Ovary (tissue), 10 donors: ENCODE measurements at places on chromosomes 11 and 22. TPM values are rescaled to one million over a fixed set of nuclear protein-coding genes. Genes with fewer than 3 reads are reported as not detected.

DNA sequence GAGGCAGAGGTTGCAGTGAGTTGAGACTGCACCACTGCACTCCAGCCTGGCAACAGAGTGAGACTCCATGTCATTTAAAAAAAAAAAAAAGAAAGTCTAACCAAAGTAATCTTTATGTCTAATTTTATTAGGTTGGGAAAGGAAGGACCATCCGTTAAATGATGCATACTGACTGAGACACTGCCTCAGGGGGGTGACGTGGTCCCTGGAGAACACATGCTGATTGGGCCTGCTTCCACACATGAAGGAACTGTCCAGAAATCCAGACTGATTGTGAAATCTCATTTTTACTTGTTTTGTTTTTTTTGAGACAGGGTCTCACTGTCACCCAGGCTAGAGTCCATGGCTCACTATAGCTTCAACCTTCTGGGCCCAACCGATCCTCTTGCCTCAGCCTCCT, 5.5 kb downstream of the SF3A1 start:
- H3K4me1 ChIP-seq = peaks cover 9% of the 10 kb centered on the region
- no peak for DNase-seq
- H3K27ac ChIP-seq = no peak overlapping the region

DNA sequence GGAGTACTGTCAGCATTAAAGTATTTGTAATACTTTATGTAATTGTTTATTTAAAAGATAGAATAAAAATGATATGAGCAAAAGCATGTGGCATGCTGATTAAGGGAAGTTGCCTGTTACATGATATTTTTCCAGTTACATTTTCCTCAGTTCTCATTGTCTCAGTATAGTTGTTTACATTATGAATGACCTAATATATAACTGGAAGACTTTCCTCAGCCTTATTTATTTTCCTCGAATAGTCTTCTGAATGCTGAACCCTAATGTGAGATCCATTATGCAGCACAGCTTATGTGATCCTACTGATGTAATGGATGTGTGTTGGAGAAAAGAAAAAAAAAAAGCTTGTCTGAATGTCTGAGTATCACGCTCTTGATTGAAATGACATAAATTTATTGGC, 95.5 kb downstream of the LUZP2 start:
- no peak for DNase-seq
- H3K27ac ChIP-seq = no peak overlapping the region
- H3K27me3 ChIP-seq = no peaks in the 10 kb centered on the region
- H3K4me1 ChIP-seq = no peaks in the 10 kb centered on the region
- H3K36me3 ChIP-seq = no peaks in the 10 kb centered on the region
- H3K4me3 ChIP-seq = no peak overlapping the region

The PDGFB gene
- total RNA-seq = 5.5 TPM

The LINC01488 gene
- not detected for total RNA-seq

DNA sequence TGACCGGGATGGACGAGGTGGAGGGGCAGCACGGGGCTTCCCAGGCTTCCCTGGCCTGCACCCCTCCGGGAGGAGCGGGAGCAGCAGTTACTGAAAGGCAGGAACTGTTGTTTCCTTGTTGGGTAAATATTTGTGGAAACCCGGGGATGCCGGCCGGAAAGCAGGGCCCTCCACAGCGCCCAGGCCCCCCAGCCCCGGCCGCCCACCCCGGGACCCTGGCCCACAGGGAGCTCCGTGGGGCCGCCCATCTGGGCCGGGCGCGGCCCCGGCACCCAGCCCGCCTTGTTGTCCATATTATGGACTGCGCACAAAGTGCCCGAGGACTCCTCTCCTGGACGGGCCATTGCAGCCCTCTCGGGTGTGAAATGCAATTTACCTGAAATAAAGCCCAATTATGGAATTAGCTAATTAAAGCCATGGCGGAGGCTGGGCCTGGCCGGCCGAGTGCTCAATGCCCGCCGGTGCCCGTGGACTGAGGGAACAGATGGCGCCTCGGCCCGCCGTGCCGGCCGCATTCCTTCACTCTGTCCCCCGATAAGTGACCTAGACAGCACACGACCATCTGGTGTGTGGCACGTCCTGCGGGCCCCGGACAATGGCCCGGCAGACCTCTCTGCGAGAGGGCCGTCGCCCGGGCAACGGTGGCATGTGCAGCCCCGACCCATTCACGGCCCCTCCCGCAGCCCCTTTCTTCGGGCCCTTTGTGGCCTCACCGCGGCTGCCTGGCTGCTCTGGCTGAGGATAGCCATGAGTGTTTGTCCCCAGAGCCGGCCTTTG, 35.4 kb downstream of the CDKN1C start:
- no peaks in the 10 kb centered on the region for H3K36me3 ChIP-seq
- no peak overlapping the region for H3K4me3 ChIP-seq
- DNase-seq = no peak
- H3K27ac ChIP-seq = no peak overlapping the region
- H3K27me3 ChIP-seq = no peaks in the 10 kb centered on the region
- H3K4me1 ChIP-seq = no peaks in the 10 kb centered on the region

DNA sequence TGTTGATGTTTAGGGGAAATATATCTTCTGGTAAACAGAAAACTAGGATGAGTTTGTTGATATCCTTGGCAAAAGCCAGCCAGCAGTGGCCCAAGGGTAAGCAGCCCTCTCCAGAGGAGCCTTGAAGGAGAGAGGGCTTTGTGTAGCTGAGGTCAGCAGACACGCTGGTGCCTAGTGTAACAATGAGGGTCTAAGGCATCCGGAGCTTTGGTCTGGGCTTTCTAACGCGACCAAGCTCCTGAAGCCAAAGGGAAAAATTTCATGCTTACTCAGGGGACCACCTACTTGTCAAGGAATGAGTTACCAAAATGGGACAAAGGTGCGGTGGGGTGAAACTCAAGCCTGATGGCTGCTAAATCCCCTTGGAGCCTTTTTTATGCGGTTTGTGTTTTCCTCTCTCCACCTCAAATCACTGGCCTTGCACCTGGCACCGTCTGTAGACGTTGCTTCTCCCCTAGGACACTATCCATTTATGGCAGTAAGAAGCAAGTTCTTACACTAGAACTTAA, 134.9 kb downstream of the DBX1 start:
- no peak for DNase-seq
- H3K4me3 ChIP-seq = no peak overlapping the region
- no peaks in the 10 kb centered on the region for H3K36me3 ChIP-seq
- no peak overlapping the region for H3K27ac ChIP-seq

DNA sequence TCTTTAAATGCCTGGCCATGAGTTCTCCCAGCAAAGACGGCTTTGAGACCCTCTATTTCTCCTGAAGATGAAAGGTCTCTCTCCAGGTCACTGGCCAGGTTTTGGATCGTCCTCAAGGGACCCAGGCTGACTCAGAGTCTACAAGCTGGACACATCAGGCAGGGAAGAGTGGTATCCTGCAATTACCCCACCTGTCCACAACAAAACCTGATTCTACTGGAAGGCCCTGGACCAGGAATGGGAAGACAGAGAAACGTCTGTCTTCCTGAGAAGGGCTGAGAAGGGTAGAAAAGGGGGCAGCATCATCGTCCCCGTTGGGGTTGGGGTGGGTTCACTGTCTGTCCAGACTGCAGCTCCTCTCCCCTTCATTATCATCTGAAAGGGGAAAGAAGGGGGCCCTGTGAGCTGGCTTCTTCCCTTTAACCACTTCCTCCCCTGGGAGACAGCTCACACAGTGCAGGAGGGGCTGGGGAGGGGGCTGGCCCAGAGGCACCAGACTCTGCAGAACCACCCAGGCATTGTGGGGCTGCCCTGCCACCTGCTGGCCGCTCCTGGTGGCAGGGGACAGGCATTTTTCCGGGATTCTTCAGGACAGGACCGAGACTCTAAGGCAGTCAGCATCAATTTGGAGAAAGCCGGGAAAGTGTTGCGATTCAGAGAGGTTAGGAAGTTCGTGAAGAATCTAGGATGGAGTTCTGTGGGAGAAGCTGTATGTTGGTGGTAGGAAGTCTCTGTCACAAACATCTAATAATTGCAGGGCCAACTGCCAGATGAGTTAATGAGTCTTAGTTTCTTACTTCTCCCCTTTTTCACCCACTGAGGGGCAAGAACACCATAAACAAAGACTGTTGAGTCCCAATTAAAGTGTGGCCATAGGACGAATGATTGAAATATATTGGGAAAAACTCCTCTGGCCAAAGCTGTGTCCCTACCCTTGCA, 57.6 kb downstream of the SYN3 start:
- H3K36me3 ChIP-seq = no peaks in the 10 kb centered on the region
- H3K4me3 ChIP-seq = no peak overlapping the region
- H3K27ac ChIP-seq = no peak overlapping the region
- DNase-seq = peak; percentile 65

The TRPM5 gene
- total RNA-seq = not detected

DNA sequence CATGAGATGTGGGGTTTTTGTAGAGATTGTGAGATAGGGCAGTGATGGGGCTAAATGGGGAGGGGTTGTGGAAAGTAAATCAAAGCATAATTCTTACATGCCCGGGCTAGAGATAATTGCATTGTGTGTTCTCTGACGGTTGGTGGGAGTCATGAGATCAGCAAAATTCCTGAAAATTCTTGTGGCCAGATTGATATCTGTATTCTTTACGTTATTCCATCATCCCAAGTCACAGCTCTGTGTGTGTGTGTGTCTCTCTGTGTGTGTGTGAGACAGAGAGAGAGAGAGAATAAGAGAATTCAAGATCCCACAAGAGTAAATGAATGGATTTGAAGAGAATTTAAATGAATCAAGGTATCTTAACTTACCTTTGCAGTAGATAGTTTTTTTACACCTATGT, 138.6 kb upstream of the ARHGAP20 start:
- no peak overlapping the region for H3K4me3 ChIP-seq
- no peaks in the 10 kb centered on the region for H3K4me1 ChIP-seq
- H3K36me3 ChIP-seq = no peaks in the 10 kb centered on the region
- DNase-seq = no peak
- no peaks in the 10 kb centered on the region for H3K27me3 ChIP-seq
- no peak overlapping the region for H3K27ac ChIP-seq

The MAPK8IP2 gene
- 9.4 TPM for total RNA-seq

DNA sequence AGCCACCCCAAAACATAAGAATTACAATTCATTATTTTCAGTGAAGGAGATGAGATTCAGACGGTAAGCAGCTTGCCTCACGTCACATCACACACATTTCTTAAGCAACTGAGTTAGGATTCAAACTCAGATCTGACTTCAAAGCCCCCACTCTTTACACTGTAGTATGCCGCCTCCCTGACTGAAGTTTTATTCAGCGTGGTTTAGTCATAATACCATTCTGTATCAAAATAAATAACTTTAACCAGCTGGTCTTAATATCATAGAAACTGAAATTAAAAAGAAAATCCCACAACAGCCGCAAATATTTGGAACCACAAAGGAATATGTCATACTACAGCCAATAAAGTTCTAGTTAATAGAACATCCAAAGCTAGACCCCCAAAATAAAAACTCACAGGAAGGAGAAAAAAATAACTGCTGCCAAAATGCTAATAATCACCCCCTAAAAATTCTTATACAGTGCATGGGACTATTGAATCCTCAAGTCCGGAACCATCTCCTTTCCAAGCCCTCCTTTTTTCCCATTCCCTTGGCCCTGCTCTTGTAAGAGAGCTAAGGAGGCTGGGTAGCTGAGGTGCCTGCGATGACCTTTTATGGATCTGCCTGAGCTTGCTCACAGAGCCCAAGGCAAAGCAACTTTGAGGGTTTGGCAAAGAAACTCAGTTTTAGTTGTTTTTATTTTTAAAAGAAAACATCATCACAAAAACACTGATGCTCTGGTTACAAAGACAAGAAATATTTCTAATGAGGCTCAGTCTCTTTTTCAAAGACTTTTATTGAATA, 334.5 kb downstream of the TTC28 start:
- no peak overlapping the region for H3K4me3 ChIP-seq
- peaks cover 5% of the 10 kb centered on the region for H3K4me1 ChIP-seq
- H3K27ac ChIP-seq = peak overlapping the region; percentile 67
- DNase-seq = peak; percentile 62
- H3K36me3 ChIP-seq = no peaks in the 10 kb centered on the region

- no peak for DNase-seq
- H3K27me3 ChIP-seq = no peaks in the 10 kb centered on the region
- H3K4me3 ChIP-seq = no peak overlapping the region
- peaks cover 1% of the 10 kb centered on the region for H3K4me1 ChIP-seq
These were observed 4.1 kb upstream of the STT3A start for GRCh38 chr11:125588505-125588904.
